ENCODE measurements at places on chromosomes 11 and 22. TPM values are rescaled to one million over a fixed set of nuclear protein-coding genes. Genes with fewer than 3 reads are reported as not detected.

The DEPDC5 gene
- polyA plus RNA-seq, result 16.2 TPM

The FXYD2 gene
- 476 TPM for polyA plus RNA-seq

DNA sequence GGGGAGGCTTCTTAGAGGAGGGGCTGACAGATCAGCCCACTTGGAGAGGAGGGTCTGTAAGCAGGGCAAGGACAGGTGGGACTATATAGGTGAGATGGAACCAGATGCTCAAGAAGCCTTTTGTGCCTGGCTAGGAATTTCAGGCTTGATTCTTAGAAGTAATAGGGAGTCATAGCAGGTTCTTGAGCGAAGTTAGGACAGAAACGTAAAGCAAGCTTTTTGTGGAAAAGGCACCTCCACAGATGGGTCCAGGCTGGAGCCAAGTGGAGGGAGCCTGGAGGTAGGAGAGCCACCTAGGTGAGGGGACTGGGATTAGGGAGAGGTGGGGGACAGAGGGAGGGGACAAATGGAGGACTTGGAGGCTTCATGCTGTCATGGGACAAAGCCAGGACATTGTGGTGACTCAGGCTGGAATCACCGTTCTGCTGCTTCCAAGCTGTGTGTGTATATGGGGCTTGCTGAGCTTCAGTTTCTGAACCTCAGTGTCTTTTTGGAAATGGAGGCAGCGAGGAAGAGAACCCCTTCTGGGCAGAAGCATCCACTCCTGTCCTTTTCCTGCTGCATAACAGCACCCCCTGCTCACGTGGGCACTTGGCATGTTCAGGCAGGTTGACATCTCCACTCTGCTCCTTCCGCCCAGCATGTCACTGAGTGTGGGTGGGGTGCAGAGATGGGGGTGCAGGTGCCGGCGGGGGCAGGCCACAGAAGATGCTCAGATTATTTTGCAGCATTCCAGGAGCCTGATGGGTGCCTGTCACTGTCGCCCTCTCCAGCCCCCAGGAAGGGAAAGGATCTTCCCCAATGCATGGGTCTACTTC is 58.0 kb downstream of the MCM5 start:
- DNase-seq, result no peak

GRCh38 chr11:70477609-70478008 is 79.3 kb downstream of the CTTN start:
- no peak for DNase-seq

GRCh38 chr22:35705141-35705540 is 12.5 kb upstream of the APOL5 start:
- DNase-seq, result no peak

DNA sequence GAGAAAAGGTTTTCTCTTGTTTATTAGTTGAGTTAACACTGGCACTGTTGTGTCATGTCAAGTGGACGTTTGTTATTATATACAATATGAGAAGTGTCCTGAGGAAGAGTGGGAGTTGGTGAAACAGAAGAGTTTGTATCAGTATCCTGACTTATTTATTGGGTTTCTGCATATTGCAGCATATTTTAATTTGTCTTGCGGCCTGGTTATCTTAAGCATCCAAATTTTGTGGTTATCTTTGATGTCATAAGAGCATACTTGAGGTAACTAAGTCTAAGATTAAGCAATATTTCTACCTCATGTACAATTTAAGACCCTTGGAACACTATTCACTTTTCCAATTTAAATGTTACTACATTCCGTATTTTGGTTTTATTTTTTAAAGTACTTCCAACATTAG is 103.5 kb downstream of the DDX10 start:
- no peak for DNase-seq

Measured in left renal pelvis (tissue), 4 donors.